Fibroblast of villous mesenchyme (primary cell): ENCODE measurements at places on chromosomes 7 and 10.

- DNase-seq = no peak
These were observed 12.0 kb upstream of the LRRC61 start for GRCh38 chr7:150311146-150311545.

DNA sequence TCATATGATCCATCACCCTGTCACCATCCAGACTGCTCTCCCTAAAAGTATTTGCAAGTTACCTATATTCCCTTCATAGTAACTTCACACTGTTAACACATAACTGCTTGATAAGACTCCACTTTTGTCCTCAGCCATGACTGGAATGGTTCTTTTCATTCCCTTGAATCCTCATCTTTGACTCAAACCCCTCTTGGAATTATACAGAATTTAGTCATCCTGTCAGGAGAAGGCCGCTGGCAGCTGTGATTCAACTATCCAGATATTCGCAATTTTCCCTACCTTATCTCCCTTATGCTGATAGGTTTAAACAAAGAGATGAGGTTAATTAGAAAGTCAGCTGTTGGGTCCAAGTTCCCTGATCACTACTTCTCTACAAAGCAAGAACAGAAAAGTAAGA lies 143.0 kb upstream of the HPS1 start:
- DNase-seq = no peak

- DNase-seq = no peak
These were observed 28.0 kb downstream of the GUSB start for GRCh38 chr7:65953890-65954450.

GRCh38 chr7:107394831-107395230 lies 75.0 kb upstream of the GPR22 start:
- DNase-seq = peak; percentile 36

- peak; percentile 80 for DNase-seq
These were observed 377.6 kb upstream of the MYO3A start for GRCh38 chr10:25556457-25556856.

DNA sequence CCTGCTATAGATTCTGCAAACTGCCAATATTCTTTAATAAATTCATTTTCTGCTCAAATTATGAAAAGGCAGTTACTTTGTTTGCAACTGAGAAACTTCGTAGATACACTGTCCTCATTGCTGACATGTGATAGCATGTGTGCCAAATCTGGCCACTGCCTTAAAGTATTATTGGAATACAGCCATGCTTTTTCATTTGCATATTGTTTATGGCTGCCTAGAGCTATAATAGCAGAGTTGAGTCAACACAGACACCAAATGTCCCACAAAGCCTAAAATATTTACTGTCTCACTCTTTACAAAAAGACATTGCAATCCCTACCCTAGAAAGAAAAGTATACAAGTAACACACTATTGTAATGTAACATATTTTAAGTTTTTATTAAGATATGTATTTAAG lies 647.4 kb downstream of the XPNPEP1 start:
- peak; percentile 63 for DNase-seq
